ENCODE measurements at places on chromosomes 4 and X.

GRCh38 chr4:40576651-40577480 is 52.8 kb downstream of the RBM47 start:
- peak; percentile 58 for DNase-seq

GRCh38 chr4:6281436-6282313 is 12.0 kb downstream of the WFS1 start:
- DNase-seq = no peak

GRCh38 chr4:1490011-1490653 is 83.9 kb upstream of the NKX1-1 start:
- no peak for DNase-seq

GRCh38 chr4:184163813-184164212 is 53.9 kb downstream of the ENPP6 start:
- DNase-seq = no peak

DNA sequence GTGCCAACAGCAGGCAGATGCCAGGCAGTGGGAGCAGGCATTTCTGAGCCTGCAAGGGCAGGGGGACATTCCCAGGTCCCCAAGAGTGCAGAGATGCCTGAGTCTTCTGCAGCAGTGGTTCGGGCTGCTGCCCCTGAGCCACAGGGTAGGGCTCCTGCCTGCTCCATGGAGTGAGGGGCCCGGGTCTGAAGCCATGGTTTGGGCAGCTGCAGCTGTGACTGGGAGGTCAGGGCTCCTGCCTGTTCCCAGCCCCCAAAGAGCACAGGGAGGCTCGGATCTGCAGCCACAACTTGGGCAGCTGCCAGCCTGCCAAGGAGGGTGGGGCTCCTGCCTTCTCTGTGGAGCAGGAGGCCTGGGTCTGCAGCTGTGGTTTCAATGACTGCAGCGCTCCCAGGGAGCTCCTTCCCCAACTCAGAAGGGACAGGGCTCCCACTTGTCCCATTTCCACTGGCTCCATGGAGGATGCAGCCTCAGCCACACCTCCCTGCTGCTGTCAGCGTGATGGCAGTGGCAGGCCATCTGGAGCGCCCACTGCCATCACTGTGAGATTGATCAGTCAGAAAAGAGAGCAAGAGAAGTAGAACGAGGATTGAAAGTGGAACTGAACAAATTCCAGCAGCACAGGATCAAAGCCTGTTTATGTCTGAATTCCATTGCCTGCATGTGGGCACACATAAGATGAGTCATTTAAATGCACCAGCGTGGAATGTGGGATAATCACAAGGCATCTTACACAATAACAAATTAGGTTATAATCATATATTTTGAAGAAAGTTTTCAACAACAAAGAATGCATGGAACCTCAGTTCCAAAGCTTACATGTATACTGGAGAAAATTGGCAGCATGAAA is 93.1 kb upstream of the CXorf51A start:
- DNase-seq = no peak

GRCh38 chrX:107567370-107567769 is 60.9 kb upstream of the PRPS1 start:
- DNase-seq = no peak

DNA sequence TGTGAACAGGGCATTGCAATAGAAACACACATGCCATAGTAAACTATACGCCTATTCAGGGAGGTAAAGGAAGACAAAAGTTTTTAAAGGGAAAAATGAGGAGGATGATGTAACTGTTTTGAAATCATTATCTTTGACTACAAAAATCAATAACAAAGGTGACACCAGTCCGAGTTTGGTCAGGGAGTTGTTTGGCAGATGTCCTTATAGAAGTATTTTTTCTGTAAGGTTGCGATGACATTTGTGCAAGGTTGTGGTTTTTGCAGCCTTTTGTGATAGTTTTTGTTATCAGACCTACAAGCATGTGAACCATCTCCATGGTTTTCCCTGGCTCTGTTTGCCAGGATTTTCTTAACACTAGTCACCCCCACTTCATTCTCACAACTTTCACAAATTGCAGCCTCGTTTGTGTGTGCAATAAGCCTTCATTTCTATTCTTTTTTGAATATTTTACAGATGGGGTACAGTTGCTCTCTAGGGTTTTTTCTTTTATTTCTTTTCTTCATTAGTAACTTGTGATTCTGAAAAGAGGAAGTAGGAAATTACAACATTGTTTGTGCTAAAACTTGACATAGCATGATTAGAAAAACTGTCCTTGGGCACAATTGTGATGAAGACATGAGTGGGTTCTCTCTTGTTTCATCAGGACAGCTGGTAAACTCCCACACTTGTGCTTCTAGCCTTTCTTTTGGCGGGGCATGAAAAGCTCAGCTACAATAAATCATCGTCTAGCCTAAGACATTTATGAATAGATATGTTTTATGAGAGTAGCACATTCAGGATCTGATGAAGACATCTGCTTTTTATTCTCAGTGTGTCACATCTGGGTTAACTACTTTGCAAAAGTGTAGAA is 60.2 kb upstream of the PNPLA4 start:
- DNase-seq = no peak

DNA sequence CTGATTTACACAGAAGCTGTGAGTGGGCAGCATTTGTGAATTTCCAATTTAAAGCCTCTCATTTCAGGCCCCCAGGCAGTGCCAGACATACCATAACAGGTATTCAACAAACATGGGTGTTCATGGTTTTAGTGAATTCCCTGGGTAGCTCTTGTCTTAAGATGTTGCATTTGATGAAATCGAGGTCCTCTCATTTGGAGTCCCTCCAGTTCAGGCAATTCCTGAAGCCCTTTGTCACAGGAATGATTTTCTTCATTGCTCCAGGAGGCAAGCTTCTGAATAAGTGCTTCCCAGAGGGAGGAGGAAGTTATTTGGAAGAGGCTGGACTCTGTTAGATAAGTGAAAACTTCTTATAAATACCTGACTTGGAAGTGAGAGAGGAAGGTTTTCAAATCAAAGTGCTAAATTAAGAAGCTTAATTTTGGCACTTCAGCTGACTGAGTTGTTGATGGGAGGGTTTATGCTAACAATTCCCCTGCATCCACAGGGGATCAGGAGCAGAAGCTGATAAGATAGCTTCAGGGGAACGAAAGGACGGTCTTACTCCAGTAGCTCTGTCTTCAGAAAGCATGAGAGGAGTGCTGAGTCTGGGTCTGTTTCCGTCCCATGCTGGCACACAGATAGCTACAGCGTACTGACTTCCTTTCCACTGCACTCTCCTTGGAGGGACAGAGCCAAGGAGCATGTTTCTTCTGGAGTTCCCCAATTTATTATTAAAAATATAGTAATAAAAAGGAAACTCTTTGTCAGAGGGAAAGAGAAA is 543.1 kb downstream of the GBA3 start:
- no peak for DNase-seq

DNA sequence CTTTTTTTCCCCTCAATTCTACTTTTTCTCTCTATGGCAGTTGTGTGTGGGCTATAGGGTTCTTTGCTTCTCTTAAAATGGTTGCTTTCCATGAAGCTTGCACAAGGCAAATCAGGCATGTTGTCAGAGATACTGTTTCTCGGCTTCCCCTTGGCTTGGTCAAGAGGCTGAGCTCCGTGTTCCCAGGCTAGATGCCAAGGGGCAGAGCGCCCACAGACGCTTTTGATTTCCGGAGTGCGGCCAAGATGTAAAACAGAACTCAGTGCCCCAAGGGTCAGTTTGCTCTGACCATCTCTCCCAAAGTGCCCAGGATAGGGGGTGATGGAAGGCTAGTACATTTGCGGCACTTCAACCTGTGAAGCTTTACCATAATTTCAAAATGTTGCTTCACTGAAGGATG is 64.2 kb upstream of the DIPK2B start:
- no peak for DNase-seq

DNA sequence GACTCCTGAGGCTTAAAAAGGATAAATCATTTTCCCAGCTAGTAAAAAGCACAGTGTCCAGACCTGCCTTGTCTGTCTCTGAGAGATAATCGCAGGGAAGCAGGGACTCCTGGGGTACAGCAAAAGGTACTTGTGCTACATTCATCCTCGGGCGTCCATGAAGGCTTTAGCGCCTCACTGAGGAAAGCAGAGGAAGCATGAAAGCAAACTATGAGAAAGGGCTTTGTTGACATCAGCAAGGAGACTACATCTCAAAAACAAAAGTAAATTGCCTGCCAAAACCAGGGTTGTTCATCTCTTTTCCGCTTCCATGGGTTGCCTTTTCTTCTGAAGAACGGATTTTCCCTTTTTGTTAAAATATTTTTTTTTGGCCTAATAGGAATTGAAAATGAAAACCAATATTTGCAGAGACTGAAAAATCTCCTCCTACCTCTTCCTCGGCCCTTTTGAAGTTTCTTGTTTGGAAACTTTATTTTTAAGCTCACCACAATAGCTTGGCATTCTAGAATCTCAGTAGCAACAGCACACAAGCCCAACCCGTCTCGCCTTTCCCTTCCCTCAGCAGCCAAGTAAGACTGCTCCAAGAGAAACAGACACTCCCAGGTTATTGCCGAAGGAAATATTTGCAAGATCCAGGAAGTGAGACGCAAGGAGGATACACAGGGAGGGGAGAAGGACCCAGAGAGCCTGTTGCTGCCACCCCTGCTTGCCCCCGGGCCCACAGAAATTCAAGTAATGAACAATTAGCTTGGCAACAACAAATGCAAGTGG is 148.3 kb upstream of the DGKK start:
- no peak for DNase-seq

GRCh38 chr4:111115881-111116280 is 493.0 kb upstream of the PITX2 start:
- no peak for DNase-seq

DNA sequence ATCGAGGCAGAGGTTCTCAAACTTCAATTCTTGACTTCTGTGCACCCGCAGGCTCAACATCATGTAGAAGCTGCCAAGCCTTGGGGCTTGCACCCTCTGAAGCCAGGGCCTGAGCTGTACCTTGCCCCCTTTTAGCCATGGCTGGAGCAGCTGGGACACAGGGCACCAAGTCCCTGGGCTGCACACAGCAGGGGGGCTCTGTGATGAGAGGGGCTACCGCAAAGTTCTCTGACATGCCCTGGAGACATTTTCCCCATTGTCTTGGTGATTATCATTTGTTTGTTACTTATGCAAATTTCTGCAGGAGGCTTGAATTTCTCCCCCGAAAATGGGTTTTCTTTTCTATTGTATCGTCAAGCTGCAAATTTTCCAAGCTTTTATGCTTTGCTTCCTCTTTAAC is 4.9 kb upstream of the MAGEB17 start:
- DNase-seq = no peak

GRCh38 chrX:123206176-123206575 is 22.1 kb downstream of the GRIA3 start:
- no peak for DNase-seq

GRCh38 chr4:79907001-79907400 is 166.0 kb downstream of the ANTXR2 start:
- no peak for DNase-seq

DNA sequence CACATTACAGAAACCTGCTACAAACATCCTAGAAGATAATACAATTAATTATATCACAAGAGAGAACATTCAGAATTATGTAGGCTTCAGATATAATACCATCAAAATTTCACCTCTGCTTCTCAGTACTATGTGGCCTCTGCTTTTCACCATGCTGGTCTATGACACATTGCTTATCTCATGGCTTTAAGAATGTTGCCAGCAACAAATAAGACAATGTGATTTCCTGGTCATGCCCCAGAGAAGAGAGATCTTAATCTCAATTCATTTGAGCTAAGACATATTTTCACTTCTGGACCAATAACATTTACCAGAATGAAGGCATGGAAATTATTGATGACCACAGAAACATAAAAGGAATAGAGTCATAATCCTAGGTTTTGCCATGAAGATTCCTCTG is 1233.4 kb upstream of the ADGRL3 start:
- no peak for DNase-seq

DNA sequence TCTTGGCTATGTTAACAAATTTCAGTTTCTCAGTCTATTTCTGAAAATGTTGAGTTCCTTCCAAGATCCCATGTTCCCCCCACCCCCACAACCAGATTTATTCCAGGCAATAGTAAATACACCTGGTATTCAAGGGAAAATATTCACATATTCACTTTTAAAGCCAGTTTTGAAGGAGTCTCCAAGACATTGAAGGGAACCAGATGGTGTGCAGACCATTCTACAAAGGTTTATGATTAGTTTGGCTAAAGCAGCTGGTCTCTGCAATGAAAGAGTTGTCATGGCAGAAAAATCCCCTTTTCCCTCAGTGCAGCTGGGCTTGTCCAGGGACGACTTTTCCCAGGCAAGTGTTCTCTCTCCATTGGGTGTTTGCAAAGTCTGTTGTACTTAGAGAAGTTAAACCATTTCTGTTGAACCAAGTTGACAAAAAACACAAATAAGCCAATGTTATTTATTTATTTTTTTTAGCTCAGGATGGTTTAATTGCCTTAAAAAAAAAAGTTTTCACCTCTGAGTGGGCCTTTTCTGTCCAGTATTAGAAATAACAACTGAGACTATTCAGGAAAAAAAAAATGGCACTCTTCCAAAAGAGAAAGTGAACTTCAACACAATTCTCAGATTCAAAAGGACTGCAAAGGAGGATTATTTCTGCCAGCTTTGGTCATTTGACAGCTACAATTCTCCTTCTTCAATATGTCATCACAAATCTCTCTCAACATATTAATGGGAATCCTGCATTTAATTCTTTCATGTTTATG is 410.6 kb downstream of the IL1RAPL1 start:
- DNase-seq = no peak

Measured in NCI-H1092 (cell line).